Fibroblast of the aortic adventitia (primary cell): ENCODE measurements at places on chromosomes 3 and 15.

- no peak for DNase-seq
Measured at GRCh38 chr3:13051066-13051465, 22.2 kb downstream of the IQSEC1 start.

DNA sequence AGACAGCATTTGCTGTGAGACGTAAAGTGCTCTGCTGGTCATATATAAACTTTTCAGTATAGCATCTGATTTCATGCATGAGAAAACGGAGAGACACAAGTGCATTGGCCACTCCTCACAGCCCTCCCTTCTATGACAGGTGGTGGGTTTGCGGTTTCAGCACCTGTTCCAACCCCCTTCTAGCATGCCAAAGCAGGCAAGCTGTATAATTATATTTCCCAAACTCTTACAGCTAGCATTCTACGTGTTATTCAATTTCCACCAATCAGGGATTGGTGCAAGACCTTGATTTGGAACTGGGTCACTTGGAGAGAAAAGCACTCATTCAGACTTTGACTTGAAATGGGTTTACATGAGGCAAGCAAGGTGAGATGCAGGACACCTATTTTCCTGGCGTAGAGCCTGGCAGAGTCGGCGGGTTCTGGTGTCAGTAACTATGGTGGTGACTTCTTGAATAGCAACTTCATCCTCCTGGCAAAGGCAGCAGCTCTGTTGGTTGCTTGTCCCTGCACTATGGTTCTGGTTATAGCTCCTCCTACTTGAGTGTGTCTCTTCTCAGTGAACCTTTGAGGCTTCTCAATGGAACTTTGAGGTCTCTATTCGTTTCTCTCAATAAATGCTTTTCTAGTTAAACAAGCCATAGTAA lies 356.5 kb downstream of the TBL1XR1 start:
- no peak for DNase-seq

- DNase-seq: peak; percentile 52
Measured at GRCh38 chr3:45816544-45816943, 20.2 kb upstream of the SLC6A20 start.

DNA sequence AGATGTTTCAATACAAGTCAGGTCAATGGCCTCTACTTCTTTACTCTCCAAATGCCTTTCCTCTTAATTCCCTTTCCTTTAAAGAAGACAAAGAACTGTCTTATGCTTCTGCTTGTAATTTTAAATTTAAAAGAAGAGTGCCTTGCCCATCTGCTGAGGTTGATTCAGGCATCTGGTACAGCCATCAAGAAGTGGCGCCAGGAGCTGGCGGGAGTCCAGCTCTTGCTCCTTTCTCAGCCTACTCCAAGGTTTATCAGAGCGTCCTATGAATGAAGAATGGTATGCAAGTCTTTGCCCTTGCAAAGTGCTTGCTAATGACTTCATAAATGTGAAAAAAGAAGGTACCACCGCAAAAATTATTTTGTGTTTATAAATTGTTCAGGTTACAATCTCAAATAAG lies 294.6 kb upstream of the TGFBR2 start:
- no peak for DNase-seq

DNA sequence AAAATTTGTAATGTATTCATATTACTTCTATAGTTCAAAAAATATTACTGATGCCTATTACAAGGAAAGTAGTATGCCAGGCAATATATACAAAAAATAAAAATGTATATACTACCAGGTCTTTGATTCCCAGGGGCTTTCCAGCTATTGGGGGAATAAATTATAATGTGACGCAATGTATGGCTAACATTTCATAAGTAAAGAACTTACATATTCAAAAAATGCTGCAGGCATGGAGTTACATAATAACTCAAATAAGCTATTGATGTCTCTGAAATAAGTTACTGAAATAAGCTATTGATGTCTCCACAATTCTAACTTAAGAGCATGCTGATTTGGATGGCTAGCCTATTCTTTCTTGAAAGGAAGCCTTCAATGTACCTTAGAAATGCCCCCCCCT lies 30.2 kb downstream of the MCCC1 start:
- no peak for DNase-seq

DNA sequence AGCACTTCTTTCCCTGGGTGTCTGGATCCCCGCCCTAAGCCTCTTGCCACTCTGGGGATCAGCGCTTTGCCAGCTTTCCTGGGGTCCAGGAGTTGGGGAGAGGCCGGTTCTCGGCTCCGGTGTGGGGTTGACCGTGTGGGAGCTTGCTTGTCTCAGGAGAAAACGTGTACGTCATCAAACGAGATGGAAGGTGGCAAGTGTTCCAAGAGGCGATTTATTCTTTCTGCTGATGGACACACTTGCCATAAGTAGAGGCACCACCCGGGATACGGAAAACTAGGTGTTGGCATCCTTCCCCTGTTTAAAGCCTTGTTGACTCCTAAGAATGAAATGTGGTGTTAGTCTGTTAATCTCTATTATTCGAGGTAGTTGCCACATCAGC lies 295 bp downstream of the ZWILCH start:
- peak; percentile 57 for DNase-seq

DNA sequence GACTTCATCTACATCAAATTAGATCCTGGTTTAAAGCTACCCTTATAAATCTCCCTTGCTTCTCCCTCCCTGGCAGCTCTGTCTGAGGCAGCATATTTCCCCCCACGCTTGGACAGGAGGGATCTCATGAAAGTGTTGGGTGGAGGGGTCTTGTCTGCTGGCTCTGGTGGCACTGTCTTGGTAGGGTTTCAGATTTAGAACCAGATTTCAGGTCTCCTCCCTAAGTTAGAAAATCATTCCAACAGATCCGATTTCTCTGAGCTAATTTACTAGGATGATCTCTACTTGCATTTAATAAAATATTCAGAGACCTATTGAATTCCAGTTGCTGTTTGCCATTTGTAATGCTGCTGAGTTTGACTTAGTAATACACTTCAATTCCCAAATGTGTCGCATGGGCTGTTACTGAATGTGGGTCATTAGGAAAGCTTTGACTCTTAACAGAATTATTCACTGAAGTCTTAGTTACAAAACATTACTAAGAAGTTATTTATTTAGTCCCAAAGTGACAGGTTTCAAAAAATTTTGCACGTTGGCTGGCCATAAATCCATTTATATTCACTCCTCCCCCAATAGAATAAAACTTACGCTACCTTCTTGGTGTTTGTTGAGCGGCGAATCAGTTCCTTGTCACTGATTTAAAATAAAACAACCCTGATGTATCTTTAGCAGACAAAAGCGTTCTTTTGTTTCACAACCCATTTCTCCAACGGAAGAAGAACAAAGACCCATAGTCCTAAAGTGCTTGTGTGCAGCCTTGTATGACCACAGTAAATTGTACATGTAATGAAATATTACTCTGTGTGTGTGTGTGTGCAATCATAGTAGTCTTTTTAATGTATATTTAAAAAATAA lies 84.5 kb downstream of the TRAK1 start:
- no peak for DNase-seq

DNA sequence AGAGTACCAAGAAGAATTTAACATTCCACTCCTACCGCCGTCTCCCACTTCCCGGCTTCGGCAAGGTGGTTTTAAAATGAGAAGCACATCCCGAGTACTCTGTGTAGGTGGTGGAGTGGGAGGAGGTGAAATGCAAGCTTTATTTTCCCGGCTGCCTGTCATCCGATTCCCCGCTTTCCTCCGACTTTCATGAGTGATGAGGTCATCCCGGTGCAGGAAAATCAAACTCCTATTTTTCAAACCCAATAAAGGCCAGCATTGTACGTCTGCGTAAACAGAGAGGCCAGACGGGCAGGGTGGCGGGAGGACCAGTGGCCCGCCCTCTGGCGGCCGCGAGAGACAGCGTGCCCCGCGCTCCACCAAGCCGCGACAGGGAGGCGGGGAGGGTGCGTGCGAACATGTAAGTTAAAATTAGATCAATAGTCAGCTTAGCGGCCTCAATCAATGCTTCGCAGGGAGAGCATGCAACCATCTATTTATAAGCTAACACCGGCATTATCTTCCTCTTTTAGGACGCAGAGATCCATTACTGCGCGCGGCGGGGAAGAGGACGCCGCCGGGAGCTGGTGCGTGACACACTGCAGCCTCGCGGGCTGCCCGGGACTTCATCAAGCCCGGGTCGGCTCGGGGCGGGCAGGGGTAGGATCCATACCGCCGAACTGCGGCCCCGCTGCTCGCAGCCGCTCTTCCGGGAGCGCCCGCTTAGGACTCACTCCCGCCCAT lies 163.3 kb downstream of the CD47 start:
- DNase-seq: peak; percentile 63

- no peak for DNase-seq
Measured at GRCh38 chr15:58241872-58242271, 103.7 kb downstream of the AQP9 start.

- no peak for DNase-seq
Measured at GRCh38 chr3:182999767-183000166, 19.4 kb upstream of the DCUN1D1 start.

GRCh38 chr3:50666837-50667236 lies 7.9 kb upstream of the DOCK3 start:
- peak; percentile 26 for DNase-seq

DNA sequence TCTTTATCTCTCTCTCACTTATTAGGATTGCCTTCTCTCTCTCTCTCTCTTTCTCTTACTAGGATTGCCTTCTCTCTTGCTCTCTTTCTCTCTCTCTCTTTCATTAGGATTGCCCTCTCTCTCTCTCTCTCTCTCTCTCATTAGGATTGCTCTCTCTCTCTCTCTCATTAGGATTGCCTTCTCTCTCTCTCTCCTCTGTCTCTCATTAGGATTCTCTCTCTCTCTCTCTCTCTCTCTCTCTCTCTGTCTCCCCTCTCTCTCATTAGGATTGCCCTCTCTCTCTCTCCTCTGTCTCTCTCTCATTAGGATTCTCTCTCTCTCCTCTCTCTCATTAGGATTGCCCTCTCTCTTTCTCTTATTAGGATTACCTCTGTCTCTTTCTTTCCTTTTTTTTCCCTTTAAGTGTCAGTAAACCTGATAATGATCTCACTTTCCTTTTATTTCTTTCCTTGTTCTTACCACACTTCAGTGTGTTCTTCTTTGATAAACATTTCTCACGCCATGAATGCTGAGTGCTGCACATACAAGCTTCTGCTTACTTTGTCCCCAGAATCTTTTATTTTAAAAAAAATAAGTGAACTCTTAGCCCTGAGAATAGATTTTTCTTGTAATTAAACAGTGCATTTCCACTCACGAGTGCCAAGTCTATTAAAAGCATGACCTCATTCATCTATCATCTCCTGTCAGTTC lies 243.4 kb upstream of the TBC1D5 start:
- DNase-seq: no peak

DNA sequence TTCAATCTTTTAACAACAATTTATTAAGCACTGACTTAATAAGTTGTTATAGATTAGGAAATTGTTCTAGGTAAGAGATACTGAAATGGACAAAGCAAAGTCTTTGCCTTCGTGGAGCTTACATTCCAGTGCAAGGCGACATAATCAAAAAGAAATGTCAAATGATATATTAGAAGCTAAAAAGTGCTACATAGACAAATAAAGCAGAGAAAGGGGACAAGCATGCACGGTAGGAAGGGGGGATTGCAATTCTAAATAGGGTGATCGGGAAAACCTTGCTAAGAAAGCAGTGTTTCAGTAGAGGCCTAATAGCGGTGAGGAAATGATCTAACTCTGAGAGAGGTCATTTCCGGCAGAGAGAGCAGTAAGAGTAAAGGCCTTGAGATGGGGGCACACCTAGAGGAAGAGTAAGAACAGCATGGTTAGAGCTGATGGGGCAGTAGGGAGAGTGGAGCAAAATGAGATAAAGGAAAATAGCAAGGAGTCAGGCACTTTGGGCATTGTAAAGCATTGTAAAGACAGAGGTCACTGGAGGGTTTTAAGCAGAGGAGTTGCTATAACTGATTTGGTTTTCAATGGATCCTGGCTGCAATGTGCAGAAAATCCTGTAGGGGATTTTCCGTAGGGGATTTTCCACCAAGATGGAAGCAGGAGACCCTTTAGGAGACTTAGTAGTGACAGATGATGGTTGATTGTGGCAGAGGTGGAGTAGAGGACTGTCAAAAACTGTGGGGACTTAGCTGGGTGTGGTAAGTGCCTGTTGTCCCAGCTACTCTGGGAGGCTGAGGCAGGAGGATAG lies 71.7 kb upstream of the CFAP20DC start:
- DNase-seq: no peak

- peak; percentile 81 for DNase-seq
Measured at GRCh38 chr15:75672646-75673425, 25.1 kb downstream of the SNX33 start.

DNA sequence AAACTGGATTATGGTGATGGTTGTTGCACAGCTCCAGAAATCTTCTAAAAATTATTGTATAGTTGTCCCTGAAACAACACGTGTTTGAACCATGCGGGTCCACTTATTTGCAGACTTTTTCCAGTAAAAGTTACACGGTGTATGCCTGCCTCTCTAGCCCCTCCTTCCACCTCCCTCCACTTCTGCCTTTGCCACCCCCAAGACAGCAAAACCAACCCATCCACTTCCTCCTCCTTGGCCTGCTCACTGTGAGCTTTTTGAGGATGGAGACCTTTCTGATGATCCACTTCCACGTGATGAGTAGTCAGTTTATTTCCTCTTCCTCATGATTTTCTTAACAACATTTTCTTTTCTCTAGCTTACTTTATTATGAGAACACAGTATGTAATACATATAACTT lies 5.4 kb downstream of the CYFIP1 start:
- DNase-seq: no peak

DNA sequence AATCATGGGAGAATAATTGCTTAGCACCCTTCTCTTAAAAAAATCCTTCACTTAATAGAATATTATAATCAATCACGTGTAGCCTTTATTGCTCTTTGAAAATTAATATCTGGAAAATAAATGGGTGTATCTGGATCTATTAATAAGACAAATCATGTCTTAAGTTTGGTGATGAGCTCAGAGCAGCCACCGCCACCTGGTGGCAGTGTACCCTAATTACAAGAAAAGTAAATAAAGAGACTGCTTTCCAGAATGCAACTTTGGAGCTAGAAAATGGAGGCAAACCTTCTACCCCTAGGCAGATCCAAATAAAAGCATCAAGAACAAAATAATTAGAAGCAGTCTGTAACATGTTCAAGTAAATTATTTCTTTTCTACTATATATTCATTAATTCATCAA lies 43.5 kb downstream of the EPHB1 start:
- DNase-seq: no peak

GRCh38 chr3:46462111-46462510 lies 2.6 kb downstream of the LTF start:
- DNase-seq: peak; percentile 34

- DNase-seq: no peak
Measured at GRCh38 chr3:154176036-154176435, 54.8 kb downstream of the ARHGEF26 start.

DNA sequence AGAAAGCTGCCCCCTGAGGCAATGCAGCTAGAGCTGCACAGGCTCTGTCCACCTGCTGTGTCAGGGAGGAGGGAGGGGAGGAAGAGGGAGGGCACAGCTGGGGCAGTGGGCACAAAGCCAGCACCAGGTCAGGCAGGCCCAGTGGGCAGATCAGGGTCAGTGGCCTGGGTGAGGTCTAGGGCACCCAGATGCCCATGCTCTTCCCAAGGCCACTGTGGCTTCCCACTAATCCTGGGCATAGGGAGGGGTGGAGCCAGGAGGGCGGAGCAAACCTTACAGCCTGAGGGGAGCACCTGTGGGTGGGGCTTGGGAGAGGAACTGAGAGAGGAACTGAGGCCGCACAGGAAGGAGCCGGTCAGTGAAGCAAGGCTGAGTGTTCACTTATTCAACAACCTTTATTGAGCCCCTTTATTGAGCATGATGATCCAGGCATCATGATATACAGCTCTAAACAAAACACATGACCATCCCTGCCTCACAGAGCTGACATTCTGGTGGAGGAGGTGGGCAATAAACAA lies 55.0 kb downstream of the RHCG start:
- no peak for DNase-seq

GRCh38 chr3:18153571-18154173 lies 271.5 kb downstream of the SATB1 start:
- DNase-seq: peak; percentile 86
